Smooth muscle cell of the brain vasculature (primary cell): ENCODE measurements at places on chromosomes 1 and 21.

- no peak for DNase-seq
Measured at GRCh38 chr1:58746757-58747156, 37.1 kb downstream of the JUN start.

- DNase-seq: no peak
Measured at GRCh38 chr1:59045636-59046035, 251.3 kb upstream of the FGGY start.

- no peak for DNase-seq
Measured at GRCh38 chr1:211292411-211292810, 33.2 kb downstream of the RCOR3 start.

DNA sequence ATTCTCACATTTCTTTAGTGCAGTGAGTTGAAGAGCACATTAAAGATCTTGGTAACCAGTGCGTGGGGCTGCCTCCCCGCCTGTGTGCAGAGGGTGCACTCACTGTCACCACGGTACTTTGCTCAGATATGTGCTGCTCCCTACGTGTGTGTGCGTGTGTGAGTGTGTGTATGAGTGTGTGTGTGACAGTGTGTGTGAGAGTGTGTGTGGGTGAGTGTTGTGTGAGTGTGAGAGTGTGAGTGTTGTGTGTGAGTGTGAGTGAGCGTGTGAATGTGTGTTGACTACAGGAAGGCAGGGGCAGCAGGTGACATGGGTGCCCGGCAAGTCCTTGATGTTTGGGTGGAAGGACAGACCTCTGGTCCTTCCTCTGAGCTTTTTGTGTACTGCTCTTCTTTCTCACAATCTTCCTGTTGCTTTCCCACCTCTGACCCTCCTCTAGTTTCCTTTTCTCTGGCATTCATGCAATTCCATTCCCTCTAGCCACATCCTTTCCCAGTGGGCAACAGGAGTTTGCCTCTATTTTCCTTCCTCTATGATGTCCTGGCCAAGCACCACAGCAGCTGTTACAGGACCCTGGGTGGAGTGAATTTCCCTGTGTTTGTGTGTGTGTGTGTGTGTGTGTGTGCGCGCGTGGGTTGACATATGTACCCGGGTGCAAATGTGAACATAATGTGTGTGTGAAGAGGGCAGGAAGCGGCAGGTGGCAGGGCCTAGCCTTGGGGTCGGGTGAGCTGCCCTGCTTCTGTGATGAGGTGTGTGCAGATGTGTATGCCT, 19.8 kb downstream of the LHX4 start:
- no peak for DNase-seq

DNA sequence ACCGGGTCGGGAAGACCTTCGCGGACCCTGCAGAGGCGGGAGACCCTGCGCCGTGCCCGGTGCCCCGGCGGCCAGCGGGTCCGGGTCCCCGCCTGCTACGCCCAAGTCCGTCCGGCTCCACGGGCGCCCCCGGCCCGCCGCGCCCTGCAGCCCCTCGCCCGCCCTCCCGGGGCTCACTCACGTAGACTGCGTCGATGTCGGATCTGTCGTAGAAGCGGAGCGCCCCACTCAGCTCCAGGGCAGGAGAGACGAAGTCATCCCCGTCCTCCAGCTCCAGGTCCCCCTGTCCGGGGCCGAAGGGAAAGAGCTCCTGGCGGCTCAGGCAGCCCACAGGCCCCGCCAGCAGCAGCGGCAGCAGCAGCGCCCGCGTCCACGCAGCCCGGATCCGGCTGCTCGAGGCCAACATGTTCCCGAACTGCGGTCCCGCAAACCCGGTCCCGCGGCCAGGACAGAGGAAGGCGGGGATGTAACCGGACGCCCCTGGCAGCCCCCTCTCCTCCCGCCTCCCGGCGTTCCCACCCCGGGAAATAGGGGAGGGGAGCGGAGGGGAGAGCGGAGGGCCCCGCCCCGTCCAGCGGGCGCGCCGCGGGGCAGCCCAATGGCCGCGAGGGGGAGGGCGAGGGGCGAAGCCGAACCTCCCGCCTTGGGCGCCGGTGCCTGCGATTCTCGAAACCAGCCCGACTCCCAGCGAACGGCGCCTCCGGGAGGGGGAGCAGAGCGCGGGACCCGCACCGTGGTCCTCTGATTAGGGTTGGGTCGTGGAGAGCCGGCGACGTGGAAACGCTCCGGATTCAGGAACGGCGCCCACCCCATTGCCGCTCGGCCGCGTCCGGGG, at the start of gene NID1:
NID1 (minus strand) TSS at position 417 of the 835 bp plus-strand sequence; CDS start at position 406, 11 bp downstream.
- no peak for DNase-seq

GRCh38 chr1:29052100-29052499, 71.6 kb downstream of the TMEM200B start:
- DNase-seq: no peak

- no peak for DNase-seq
Measured at GRCh38 chr21:37970548-37970947, 54.3 kb upstream of the KCNJ6 start.

- DNase-seq: no peak
Measured at GRCh38 chr1:151005729-151006319, 878 bp downstream of the MINDY1 start.

GRCh38 chr1:38114241-38115026, 67.8 kb upstream of the POU3F1 start:
- no peak for DNase-seq

- no peak for DNase-seq
Measured at GRCh38 chr1:160330119-160330518, 12.9 kb downstream of the COPA start.

- no peak for DNase-seq
Measured at GRCh38 chr1:54291276-54292001, 91.5 kb downstream of the MRPL37 start.

DNA sequence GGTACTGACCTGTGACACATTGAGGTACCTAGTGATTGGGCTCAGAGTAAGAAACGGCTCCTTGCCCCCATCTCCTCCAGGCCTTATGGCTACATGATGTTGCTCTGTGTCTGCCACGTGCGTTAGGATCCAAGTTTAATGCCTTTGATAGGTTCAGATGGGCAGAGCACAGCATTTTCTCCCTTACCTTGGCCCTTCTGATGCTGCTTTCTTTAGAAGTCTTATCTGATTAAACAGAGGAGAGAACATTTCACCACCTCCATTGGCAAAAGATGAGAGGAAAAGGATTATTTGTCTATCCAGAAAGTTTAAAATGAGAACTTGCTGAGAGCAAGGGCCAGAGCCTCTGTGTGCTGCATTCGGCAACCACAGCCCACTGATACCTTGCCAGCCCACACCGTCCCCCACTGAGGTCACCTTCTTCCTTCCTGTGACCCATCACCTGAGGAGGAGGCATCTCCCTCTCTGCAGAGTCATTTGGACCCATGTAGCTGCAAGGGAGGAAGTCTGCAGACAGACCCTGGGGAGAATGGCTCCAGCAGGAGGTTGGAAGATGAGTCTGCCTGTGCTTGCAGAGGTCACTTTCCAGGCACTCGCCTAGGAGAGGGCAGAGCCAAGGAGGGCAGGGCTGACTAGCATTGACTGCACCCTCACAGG, 16.7 kb downstream of the SHISA4 start:
- no peak for DNase-seq

DNA sequence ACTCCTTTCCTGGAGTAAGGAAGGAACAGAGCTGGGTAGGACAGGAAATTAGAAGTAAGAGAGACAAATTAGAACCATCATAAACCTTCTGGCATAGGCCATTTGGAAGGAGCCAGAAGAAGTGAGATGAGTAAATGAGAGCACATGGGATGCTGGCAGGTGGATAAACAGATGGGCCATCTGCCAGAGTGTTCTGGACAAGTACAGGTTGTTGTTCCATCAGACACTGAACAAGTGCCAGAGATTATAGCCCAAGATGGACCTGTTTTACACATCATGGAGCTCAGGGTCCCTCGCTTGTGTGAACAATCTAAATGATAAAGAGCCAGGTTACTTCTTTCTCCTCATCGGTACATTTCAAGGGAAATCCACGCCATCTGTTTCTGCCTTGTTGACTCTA, 200.3 kb downstream of the HHIPL2 start:
- DNase-seq: no peak

DNA sequence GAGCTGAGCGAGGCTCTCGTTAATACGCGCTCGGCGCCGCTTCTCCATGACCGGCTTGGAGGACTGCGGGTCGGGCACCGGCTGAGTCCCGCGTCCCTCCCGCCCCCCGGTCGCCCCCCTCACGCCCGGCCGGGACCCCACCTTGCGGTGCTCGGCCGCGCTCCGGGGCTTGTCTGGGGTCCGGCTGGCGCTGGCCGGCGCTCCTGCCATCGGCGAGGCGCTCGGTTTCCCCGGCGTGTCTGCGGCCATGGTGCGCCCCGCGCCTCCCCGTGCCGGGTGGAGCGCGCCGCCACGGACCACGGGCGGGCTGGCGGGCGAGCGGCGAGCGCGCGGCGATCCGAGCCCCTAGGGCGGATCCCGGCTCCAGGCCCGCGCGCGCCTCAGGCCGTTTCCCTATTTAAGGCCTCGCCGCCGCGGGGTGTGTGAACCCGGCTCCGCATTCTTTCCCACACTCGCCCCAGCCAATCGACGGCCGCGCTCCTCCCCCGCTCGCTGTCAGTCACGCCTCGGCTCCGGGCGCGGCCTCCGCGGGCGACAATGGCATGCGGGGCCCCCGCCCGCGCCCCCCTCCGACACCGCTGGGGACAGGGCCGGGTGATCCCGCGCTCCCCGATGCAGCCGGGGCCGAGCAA, at the start of gene HES4:
HES4 (minus strand) TSS at position 373 of the 632 bp plus-strand sequence; CDS start at position 249, 124 bp downstream.
- DNase-seq: peak; percentile 69

DNA sequence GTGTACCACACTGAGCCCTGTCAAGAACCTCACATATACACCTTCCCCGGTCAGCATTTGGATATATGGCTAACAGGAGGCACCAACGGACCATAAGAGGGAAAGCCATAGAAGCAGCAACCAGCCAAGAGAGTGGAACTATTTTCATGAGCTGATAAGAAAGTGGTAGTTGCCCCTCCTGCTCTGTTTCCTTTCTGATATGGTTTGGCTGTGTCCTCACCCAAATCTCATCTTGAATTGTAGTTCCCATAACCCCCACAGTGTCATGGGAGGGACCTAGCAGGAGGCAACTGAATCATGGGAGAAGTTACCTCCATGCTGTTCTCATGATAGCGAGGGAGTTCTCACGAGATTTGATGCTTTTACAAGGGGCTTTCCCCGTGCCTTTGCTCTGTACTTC, 366.1 kb upstream of the DAB1 start:
- DNase-seq: no peak

DNA sequence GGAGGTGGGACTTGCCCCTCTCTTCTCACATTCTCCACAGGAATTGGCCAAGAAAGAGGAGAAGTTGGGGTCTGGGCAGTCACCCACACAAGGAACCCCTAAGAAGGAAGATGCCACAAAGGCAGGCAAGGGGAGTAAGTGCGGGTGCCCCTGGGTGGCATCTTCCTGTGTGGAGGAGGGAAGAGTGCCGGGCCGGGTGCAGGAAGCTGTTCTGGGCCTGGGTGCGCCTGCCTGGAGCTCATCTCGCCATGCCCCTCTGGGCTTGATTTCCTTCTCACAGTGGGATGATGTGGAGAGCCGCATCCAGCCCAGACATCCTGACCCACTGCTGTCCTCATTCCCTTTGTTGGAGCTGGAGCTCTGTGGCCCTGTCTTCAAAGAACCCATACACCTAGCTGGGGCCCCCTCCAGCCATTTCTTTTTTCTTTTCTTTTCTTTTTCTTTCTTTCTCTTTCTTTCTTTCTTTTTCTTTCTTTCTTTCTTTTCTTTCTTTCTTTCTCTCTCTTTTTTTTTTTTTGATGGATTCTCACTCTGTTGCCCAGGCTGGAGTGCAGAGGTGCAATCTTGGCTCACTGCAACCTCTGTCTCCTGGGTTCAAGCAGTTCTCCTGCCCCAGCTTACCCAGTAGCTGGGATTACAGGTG, 9.3 kb downstream of the LRRC71 start:
- DNase-seq: no peak

DNA sequence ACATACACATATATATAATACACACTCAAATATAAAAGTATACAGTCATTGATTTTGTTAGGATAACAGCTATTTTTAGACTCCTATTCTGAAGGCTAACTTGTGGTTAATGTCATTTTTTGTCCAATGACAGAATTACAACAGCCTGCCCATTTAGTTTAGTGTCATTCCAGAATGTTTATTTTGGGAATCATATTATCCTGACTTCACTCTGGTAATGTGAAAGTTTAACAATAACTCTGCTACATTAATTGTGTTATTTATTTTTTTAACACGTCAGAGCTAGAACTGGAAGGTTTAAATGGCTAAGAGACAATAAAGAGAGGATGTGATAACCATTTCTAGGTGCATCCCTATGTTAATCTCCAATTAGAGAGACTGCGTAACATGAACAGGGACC, 648.1 kb downstream of the USP25 start:
- DNase-seq: no peak

- DNase-seq: no peak
Measured at GRCh38 chr1:182595641-182596240, 6.7 kb upstream of the RNASEL start.

GRCh38 chr1:200036619-200037270, 9.2 kb downstream of the NR5A2 start:
- DNase-seq: no peak

DNA sequence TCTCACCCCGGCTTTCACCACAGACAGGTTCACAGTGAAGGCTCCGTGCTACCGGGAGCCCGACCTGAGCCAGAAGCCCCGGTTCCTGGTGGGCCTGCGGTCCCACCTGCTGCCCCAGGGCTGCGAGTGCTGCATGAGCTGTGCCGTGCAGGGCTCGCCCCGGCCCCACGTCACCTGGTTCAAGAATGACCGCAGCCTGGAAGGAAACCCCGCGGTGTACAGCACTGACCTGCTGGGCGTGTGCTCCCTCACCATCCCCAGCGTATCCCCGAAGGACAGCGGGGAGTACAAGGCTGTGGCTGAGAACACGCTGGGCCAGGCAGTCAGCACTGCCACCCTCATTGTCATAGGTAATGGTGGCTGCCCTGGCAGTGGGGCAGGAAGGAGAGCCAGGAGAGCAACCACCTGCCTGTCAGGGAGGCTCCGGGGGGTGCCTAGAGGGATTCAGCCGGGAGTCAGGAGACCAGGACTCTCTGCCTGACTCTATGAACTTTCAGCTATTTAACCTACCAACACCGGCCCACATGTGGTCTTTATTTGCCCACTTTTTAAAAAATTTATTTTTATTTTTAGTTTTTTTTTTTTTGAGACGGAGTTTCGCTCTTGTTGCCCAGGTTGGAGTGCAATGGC, 36.4 kb downstream of the IGFN1 start:
- DNase-seq: no peak

GRCh38 chr1:227758366-227758765, 23.1 kb downstream of the SNAP47 start:
- DNase-seq: no peak
